Activated effector memory CD4-positive, alpha-beta T cell treated with Interleukin-2 at 50 U/mL for 16 hours (primary cell): ENCODE measurements at places on chromosomes 5 and 9.
A peak's percentile ranks its signal among the peaks of the same experiment; 100 is the strongest.

- no peak for DNase-seq
Observed at GRCh38 chr9:114122136-114123027, 23.3 kb upstream of the KIF12 start.

- DNase-seq = no peak
Observed at GRCh38 chr5:88536146-88536545, 267.5 kb upstream of the TMEM161B start.

DNA sequence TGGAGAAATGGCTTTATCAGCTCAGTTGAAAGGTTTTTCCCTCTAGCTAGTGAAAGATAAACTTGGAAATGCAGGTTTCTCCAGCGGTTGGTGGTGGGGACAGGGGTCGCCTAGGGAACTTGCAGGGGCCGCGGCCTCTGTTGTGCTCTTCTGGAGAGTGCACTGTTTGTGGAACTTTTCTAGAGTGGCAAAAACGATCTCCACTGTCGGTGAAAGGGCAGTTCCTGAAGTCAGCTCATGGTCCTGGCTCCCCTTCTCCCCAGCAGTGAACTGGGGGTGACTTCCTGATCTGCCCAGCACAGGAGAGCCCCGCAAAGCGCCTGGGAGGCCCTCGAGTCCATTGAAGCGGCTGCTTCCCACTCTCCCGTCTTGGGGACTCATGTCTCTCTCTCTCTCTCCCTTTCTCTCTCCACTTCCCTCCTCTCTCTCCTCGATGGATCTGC, 3.2 kb downstream of the IRX1 start:
- DNase-seq = no peak

- DNase-seq = no peak
Observed at GRCh38 chr9:132931178-132931735, 13.2 kb downstream of the TSC1 start.

GRCh38 chr9:20178197-20178596, 389.4 kb upstream of the SLC24A2 start:
- DNase-seq = no peak

DNA sequence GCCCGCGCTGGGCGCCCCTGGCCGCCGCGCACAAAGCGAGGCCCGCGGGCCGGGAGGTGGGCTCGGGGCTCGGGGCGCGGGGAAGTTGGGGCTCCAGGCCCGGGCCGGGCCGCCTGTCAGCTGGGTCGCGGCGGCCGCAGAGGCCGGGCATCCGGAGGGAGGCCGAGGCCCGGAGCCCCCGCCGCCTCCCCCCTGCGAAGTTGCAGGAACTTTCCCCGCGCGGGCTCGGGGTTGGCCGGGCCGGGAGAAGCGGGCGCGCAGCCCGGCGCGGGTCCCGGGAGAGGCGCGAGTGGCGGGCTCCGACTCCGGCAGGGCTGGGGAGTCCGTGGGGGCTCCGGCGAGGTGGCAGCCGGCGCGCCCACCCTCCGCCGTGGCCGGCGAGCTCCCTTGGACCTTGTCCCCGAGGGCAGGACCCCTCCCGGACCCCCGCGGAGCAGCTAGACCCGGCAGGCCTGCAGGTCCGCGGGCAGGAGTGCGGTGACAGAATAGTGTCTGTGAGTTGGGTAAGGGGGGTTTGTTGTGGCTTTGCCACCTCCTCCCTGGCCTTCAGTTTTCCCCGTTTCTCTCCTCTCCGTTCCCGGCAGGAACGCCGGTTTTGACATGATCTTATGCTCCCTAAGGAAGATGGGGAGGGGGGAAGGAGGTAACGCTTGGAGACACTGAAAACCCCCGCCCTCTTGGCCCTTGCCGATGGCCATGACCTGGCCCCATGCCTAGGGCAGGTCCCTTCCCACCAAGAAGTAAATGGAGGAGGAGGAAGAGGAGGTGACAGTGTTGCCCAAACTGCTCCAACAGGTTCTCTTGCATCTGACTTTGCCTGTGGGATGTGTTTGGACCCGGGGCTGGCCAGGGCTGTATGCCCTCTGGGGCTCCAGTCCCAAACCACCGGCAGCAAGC, 942 bp downstream of the PHF2 start:
- DNase-seq = peak; percentile 13

DNA sequence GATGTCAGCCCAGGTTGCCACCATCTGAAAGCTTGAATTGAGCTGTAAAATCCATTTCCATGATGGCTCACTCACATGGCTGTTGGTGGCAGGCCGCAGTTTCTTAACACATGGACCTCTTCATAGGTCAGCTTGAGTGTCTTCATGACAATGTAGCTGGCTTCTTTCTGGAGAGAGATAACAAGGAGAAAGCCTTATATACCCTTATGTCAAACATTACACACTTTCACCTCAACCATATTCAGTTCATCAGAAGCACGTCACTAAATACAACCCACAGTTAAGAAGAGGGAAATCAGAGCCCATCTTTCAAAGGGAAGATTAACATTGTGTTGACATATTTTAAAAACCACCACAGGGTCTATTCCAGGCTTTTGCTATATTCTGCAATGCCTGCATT, 604.4 kb downstream of the PRELID2 start:
- no peak for DNase-seq

- DNase-seq = no peak
Observed at GRCh38 chr9:744790-745484, 96.6 kb upstream of the DMRT1 start.

GRCh38 chr9:107767711-107768110, 278.1 kb upstream of the KLF4 start:
- DNase-seq = no peak

GRCh38 chr5:143064218-143064641, 294.1 kb downstream of the ARHGAP26 start:
- DNase-seq = no peak

DNA sequence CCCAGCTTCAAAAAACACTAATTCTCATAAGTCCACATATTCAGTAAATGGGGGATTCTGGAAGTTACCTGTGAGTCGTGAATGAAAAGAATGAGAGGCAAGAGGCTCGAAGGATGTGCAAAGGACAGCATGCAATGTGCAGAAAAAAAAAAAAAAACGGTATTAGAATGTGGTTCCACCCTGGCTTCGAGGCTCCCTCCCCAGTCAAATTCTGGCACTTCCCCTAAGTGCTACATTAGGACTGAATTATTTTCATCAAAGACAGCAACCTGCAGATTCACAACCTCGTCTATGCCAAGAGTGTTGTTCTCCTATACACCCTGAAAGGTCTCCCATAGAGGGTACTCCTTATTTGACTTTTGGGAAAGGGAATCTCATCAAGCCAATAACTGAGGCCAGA, 16.5 kb downstream of the CAPSL start:
- no peak for DNase-seq

GRCh38 chr5:127746756-127747155, 43.6 kb downstream of the CCDC192 start:
- DNase-seq = no peak

DNA sequence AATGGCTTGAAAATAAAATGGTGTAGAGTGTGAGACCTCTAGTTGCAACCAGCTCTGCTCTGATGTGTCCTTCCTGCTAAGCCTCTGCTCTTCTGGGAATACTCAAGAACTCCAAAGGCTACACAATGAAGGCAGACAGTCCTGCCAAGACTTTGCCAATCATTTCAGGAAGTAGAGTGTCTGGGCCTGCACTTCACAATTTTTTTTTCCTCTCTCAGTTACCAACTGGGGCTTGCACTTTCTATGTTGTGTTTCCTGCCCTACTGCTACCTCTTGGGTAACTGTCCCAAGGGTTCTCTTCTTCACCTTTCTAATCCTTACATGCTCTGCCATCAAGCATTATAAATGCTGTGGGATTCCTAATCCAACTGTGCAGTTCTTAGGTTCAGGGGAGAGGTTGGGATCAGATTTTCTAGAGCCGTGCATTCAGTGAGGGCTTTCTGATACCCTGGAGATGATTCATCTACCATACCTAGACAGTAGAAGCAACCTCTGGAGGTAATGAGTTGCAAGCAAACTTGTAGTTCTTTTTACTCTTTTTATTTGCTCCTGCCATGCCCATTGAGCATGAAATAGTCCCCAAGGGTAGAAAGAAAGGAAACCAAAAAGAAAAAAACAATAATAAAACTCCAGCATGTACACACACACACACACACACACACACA, 365.9 kb downstream of the MLLT3 start:
- DNase-seq = no peak

DNA sequence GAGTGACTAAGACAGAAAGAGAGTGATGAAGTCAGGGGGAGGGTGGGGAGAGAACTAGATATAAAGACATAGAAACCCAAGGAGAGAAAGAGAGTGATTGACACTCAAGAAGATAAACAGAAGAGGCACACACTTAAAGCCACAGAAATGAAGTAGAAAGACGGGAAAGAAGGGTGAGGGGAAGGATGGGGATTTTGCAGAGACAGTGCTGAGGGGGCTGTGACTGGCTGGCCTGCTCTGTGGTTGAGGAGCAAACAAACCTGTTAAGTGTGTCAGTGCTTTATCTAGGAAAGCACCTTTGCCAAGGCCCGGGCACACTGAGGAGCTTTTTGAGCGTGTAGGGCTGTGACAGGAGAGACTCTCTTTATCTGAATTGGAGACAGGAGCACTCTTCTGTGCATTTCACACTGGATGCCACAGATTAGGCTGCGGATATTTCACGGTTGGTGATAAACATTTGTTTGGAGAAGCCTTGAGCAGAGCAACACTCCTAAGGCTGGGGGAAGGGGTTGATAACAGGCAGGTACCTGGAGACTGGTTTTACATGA, 109.1 kb downstream of the DOCK2 start:
- no peak for DNase-seq

- DNase-seq = no peak
Observed at GRCh38 chr9:81652058-81652687, 37.2 kb downstream of the TLE1 start.

DNA sequence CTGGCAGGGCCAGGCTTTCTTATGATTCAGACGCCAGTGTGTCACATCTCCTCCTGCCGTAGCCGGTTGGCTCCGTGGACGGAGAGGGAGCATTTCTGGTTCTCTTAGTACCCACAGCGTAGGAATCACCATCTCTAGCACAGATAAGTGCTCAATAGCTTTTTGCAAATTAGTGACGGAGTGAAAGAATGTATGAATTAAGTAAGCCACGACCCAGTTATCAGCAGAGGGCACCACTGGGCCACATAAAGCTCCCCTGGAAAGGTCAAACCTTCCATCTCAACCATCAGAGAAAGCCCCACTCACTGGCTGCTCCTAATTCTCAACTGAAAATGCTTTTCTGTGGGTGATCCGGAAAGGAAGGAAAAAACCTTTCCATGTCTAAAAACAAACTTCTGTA, 317.0 kb upstream of the ADCY2 start:
- no peak for DNase-seq

- DNase-seq = no peak
Observed at GRCh38 chr5:169521366-169521983, 62.1 kb upstream of the SPDL1 start.

DNA sequence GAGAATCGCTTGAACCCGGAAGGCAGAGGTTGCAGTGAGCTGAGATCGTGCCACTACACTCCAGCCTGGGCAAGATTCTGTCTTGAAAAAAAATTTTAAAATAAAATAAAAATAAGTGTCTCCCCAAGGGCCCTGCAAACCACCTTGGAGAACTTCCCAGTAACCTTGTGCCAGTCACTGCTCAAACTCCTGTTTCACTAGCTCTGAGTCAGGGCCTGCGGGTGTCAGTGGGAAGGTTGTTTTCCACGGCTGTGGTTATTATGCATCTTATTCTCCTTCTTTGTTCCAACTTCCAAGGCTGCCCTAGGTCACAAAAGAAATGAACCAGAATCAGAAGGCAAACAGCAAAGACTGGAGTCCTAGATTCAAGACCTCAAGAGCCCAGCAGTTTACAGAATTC, 246.7 kb downstream of the ADAMTSL1 start:
- no peak for DNase-seq

GRCh38 chr9:14346811-14347405, 33.0 kb upstream of the NFIB start:
- DNase-seq = no peak

DNA sequence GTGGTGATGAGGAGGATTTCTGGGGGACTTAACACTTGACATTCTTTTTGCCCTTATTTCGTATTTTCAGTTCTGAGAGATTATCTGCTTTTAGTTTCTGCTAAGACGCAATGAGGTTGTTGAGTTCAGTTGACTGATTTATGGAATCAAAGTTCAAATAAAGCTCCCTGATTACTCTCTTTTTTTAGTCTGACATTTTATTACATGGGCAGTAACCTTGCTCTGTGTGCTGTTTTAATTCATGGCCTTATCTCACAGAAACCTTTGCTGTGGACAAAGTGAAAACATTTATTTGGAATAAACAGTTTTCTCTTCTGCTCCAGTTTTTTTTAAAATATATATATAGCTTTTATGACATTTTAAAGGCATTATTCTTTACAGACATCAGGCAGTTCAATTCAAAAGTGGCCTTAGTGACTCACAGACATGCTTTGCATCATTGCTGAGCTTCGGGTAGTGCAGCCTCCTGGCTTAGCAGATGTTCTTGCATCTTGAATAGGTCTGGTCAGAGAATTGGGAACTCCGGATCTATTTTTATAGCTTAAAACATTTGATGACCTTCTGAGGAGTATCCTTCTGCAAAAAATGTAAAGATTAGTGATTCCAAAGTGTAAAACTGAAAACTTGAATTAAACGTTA, 162.9 kb downstream of the FAM170A start:
- no peak for DNase-seq

- DNase-seq = no peak
Observed at GRCh38 chr9:128493424-128493823, 11.1 kb upstream of the GLE1 start.

DNA sequence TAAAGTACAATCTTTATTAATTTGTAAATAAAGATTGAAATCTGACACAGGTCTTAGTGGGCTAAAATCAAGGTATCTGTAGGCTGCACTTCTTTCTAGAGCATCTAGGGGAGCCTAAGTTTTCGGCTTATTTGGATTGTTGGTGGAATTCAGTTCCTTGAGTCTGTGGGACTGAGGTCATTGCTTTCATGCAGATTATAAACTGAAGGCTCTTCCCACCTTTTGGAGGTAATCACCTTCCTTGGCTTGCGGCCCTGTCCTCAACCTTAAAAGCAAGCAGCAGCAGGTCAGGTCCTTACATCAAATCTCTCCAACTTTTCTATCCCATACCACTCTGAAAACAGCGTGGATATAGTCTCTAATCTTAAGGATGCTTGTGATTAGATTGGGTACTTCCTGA, 25.9 kb downstream of the MAT2B start:
- no peak for DNase-seq

GRCh38 chr5:31901807-31902530, 263.0 kb downstream of the PDZD2 start:
- no peak for DNase-seq
